ENCODE measurements at places on chromosomes 7 and 10.

- DNase-seq, result no peak
Measured at GRCh38 chr10:75470901-75471300, 39.5 kb downstream of the LRMDA start.

- no peak for DNase-seq
Measured at GRCh38 chr7:142838461-142839213, 16.2 kb upstream of the EPHB6 start.

DNA sequence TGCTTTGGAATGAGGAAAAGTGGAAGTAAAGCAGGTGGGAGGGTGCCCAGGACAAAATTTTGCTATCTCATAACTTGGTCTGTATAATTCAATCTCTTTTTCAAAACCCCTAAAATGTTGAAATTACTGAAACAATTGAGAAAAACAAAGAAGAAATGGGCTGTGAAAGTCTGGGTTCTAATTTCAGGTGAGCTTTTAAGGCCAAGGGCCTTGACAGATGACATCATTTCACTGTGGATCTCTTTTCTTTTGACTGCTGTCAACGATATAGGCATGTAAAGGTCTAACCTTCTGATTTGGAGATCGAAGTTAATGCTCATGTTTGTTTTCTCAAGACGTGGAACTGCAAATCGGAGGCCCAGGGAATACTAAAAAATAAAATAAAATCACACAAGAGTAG lies 127.8 kb downstream of the ITGA8 start:
- no peak for DNase-seq

- DNase-seq, result no peak
Measured at GRCh38 chr7:129332254-129333035, 101.8 kb upstream of the STRIP2 start.

Measured in GM06990 (cell line).